Stimulated activated CD4-positive, alpha-beta T cell treated with anti-CD3 and anti-CD28 coated beads, Interleukin-1b, Interleukin-23, amount 100 ng/mL, for 1 hour (primary cell): ENCODE measurements at places on chromosomes 12 and 14.

DNA sequence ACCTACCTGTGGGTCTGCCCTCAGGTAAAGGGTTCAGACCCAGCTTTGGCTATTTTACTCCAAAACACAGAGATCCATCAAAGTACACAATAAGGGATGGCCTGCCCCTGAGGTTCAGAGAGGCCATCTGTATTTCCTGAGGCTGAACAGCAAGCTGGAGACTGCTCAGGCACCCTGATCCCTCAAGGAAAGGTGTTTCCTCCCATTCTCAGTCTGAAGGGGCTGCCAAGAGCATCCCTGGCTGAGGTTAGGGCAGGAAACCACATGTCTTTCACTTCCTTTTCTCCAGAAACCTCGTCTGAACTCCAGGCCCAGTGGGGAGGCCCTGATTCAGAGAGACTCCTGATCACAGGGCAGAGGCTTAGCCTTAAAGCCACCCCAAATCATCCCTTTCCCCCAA is 1.5 kb downstream of the RILPL1 start:
- DNase-seq: no peak

- no peak for DNase-seq
These were observed 158.1 kb downstream of the ATP23 start for GRCh38 chr12:58099476-58099875.

DNA sequence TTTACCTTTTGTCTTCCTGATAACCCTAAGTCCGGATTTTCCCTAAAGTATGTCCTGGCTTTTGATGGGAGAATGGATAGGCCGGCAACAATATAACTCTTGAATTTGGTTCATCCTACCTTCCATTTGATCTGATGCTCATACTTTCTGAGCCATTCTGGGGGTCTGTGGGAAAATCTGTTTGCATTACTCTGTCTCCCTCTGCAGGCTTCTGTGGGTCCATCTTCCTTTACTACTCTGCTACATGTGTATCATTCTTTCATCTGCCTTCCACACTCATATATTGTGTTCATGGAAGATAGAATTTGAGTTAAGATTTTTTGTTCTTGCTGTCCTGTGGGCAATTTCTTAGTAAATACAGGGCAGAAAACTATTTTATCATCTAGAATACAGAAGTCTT is 101.5 kb downstream of the NAV3 start:
- no peak for DNase-seq

DNA sequence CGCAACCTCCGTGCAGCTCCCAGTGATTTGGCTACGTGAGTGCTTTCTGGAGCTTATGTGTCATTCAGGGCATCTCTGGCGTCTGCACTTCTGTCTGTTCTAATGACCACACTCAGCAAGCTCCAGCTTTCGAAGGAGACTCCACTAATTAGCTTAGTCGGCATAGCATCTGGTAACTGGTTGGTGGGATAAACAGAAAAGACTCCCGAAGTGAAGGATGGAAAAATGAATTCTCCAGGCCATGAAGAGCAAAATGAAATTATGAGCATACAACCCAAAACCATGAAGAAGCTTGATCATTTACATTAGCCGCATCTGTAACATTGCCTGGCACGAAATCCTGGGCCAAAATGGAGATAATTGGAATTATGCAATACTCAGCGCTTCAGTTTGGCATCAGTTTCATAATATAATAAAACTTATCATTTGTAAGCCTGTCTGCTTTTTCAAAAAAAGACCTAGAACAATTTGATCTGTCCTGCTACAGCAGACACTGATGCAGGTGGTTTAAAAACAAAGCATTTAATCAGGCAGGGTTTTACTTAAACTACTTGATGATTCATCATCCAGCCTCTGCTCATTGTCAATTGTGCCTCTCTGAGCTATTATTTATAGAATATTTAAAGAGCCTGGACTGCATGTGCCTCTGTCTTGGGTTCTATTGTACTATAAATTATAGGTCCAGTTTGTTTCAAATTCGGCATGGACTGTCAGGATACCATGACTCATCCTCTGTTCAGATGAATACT is 87.4 kb downstream of the SYT1 start:
- no peak for DNase-seq

GRCh38 chr14:64186231-64187129 is 107.7 kb downstream of the ESR2 start:
- no peak for DNase-seq

- no peak for DNase-seq
These were observed 37.9 kb downstream of the GCN1 start for GRCh38 chr12:120156315-120157259.

- DNase-seq: no peak
These were observed 8.8 kb downstream of the RASSF3 start for GRCh38 chr12:64618953-64619590.

DNA sequence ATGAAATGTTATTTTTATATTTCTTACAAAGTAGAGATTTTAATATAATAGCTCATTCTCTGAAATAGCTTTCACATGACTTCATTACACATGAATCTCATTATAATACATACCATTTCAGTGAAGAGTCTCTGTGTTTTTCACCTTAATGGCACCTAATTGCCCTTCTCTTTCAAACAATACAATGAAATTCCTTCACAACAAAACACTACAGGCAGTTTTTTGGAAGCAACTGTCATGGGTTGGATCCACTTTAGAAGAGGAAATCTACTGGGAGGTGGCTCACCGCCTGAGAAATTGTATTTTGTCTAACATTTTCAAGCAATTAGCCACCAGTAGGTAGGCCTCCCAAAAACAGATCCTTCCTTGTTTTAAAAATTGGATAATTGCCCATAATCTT is 40.3 kb upstream of the RGS6 start:
- DNase-seq: no peak

DNA sequence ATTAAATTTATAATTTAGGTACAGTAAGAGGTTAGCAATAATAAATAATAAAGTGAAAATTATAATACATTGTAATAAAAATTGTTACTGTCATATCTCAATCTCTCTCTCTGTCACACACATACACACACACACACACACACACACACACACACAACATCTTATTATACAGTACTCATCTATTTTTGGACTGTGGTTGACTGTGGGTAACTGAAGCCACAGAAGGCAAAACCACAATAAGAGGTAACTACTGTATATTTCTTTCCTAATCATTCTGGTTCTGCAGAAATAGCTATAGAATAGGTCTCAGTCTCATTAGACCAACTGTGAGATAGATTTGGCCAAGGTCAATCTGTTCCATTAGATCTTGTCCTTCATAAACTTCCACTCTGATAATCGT is 33.1 kb upstream of the PTPRO start:
- no peak for DNase-seq

- no peak for DNase-seq
These were observed 109.8 kb upstream of the FOXG1 start for GRCh38 chr14:28656704-28657255.

GRCh38 chr12:45256721-45257120 is 40.8 kb downstream of the ANO6 start:
- DNase-seq: no peak

DNA sequence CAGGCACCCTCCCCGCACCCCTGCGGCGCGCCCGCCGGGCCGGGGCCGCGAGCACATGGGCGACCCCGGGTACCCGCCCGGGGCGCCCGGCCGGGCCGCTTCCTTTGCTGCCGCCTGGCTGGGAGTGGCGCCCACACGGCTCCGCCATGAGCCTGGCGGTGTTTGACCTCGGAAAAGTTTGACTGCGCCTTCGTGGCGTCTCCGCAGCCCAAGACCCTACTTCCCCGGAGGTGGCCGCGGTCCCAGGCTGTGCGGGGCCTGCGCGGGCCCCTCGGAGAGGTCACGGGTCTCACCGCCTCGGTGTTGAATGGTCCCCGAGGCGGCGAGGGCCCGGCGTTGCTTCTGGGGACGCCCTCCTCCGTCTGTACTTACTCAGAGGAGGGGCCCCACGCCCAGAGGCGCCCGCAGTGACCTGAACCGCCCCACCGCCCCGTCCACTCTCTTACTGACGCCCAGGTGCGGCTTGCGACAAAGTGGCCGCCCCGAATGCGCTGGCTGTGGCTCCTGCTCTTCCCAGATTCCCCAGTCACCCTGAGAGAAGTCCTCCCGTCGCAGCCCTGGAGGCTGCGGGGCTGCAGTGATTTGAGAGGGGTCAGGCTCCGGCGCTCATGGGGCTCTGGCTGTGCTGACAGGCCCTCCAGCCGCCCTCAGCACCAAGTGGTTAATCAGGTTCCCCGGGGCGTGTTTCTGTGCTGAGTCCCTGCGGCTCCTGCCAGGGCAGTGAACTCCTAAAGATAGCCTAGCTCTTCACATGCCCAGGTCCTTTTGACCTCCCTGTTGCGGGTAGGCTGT is 5.8 kb downstream of the KMT5A start:
- no peak for DNase-seq

GRCh38 chr14:100546051-100546443 is 41.2 kb downstream of the BEGAIN start:
- DNase-seq: no peak

GRCh38 chr12:6548556-6548955 is 7.3 kb downstream of the IFFO1 start:
- DNase-seq: no peak

- DNase-seq: no peak
These were observed 84.2 kb upstream of the BMP4 start for GRCh38 chr14:54040846-54041245.

- no peak for DNase-seq
These were observed 332.5 kb downstream of the CCER1 start for GRCh38 chr12:90622431-90622830.

DNA sequence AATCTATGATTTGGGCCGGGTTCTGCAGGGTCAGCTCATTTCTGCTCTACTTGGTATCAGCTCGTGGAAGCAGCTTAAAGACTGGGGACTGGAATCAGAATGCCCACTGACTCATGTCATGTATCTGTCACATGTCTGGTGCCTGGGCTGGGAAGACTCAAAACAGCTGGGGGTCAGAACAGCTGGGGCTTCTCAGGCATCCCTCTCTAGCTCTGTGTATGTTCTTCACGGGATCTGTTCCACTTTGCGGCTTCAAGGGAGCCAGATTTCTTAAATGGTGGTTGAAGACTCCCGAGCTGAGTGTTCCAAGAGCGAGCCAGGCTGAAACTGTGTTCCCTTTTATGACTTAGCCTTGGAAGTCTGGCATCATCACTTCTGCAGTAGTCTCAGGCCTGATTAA is 11.9 kb downstream of the AEBP2 start:
- no peak for DNase-seq

DNA sequence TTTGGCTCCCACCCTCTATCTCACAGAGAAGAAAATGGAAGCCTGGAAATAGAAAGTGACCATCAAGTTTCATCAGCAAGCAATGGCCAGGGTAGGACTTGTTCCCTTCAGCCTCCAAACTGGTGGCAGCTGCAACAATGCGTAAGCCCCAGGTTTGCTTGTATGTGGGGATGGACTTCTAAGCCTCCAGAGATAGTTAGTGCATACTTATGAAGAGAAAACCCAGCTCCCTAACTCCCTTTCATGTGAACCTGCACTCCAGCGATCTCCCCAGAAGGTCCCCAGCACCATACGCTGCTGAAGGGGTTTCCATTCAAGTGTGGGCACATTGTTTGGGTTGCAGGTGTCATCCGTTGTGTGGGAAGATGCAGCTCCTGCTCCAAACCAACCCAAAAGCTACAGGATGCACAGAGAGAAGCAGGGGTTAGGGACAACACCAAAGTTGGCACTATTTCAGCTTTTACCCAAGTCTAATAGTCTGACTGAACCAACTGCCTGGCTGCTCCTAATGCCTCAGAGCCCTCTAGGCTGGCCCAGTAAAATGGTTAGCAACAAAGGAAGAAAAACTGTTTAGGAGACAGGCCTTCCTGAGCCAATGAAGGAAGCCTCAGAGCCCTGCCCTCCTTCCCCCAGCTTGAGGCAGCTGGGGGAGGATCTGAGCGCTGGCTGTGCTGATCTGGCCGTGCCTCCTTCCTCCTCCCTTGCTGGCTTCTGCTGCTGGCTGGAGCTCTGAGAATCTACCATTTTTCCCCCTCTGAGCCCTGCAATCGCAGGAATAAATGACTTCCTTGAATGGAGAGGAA is 12.3 kb downstream of the ZFP36L1 start:
- no peak for DNase-seq

- DNase-seq: no peak
These were observed 19.9 kb upstream of the ADAMTS20 start for GRCh38 chr12:43571885-43572284.

DNA sequence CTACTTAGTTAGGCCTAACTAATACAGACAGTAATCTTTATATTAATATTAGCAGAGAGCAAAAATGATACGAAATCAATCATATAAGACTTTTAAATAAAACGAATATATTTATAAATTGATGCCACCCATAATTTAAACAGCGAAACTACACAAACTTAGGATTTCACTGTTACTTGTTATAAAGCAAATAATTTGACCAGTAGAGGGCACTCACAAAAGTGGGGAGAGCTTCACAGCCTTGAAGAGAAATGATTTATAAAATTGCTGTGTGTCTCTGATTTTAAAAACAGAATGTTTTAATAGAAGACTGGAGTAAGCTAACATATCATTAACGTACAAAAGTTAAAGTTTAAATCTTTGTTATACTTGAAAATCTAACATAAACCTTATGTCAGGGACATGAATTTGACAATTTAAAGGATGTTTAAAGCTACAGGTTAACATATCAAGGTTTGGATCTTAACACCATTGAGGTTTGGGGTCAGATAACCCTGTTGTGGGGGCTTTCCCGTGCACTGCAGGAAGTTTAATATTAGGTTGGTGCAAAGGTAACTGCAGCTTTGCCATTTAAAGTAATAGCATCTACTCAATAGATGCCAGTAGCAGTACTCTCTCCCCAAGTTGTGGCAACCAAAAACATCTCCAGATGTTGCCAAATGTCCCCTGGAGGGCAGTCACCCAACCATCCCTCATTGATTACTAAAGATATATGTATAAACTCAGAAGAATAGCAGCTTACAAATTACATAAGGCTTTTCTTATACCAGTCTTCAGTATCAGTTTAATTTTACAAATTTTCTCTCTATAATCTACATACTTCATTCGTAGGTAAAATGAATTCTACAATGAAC is 9.3 kb downstream of the KRAS start:
- DNase-seq: no peak

- DNase-seq: no peak
These were observed 1.6 kb downstream of the AGAP2 start for GRCh38 chr12:57736741-57737466.

GRCh38 chr14:50099335-50099734 is 17.0 kb downstream of the VCPKMT start:
- no peak for DNase-seq

DNA sequence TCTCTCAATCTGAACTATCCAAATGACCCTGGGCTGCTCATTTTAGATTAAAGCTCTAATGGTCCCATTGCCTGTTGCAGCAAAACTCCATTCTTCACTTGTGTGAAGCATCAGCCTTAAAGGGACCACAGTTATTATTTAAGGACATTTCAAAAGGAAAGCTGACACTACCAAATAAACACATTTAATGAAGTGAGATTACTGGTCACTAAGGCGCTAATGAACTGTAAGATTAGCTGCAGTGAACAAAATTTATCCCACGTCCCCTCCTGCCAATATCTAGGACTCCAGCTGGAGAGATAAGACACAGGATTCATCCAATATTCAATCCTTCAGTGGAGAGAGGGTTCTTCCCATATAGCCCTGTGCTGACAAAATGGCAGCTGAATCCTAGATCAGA is 1029.2 kb upstream of the SEL1L start:
- DNase-seq: no peak
